ENCODE measurements at places on chromosomes 6 and 20. TPM values are rescaled to one million over a fixed set of nuclear protein-coding genes. Genes with fewer than 3 reads are reported as not detected.

VSX1 gene
- 0.77 TPM for polyA plus RNA-seq

HLA-DOB gene
- 0.38 TPM for polyA plus RNA-seq

TNF gene
- 0.42 TPM for polyA plus RNA-seq

RIPOR3 gene
- 11.3 TPM for polyA plus RNA-seq

DNA sequence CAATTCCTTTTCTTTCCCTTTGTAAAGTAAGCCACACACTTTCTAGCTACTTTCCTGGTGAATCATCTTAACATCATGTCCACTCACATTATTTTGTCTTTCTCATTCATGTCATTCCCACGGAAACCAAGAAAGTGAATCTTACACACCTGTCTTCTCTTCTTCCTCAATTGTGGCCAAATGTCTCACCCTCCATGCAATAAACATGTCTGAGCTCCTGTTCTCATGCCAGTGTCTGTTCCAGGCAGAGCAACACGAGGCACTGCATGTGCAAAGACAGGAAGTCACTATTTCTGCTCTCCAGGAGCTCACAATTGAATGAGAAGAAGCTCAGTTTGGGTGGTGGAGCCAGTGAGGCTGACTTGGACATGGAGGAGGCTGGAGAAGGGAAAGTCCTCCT lies 29.0 kb upstream of the TMEM244 start:
- no peaks in the 10 kb centered on the region for H3K27me3 ChIP-seq
- no peak overlapping the region for H3K27ac ChIP-seq
- no peak for DNase-seq
- H3K4me1 ChIP-seq = no peaks in the 10 kb centered on the region

DNA sequence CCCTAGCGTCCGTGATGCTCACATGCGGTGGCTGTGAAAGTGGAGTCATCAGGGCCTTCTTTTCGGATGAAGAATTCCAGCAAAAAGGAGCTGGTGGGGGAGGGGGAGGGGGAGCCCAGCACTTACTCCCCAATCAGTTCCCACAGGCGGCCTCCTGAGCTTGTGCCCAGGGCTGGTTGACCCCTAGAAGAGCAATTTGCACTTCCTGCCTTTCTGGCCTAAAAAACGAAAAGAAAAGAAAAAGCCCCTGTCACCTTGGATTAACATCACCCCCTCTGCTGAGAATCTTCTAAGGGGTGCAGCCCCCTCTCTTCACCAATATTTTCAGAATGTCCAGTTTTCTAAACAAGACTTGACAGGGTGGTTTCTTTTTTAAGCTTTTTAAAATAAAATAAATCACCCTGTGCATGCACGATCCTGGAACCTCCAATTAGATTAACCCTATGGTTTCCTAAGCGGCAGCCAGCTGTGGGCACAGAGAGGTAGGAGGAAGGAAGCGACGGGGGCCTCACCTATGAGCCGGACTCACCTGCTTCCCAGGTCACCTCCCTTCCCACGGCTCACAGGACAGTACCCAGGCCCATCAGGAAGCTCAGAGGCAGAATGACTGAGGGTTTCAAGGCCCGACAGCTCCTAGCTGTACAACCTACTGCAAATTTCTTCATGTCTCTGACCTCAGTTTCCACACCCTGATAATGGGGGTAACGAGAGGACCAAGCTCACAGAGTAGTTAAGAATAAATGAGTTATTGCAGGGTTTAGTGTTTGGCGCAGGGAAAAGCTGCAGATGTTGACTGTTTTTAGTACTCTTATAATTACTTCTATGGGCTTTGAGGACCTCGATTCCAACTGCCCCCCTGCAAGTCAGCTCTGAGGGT lies 10.5 kb upstream of the TGM2 start:
- no peaks in the 10 kb centered on the region for H3K36me3 ChIP-seq
- no peak for DNase-seq
- H3K27me3 ChIP-seq = no peaks in the 10 kb centered on the region
- H3K4me3 ChIP-seq = no peak overlapping the region

DNA sequence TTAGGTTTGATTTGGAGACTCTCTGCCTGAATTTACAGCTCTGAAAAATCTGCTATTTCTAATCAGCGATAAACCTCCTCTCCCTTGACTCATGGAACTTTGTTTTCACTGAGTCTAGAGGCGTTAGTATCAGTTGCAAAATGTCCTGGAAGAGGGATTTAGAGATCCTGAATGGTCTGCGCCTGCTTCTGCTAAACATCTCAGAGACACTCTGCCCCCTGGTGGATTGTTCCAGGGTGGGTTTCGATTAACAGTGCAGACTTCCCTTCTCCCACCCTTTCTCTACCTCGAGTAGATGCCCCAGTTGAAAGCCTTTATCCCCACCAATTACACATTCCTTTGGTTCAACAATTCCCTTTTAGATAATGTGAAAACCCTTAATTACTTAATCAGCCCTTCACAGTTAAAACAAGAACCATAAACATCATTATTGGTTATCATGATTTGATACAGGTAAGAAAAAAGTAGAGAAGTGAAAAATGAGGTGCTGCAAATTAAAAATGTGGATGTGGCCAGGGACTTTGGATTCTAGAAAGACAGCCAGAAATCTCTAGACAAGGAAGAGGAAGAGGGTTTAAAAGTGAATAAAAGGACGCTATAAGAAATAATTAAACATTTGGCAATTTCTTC lies 5.5 kb downstream of the HTR1B start:
- H3K27ac ChIP-seq = no peak overlapping the region
- H3K27me3 ChIP-seq = peaks cover 11% of the 10 kb centered on the region
- H3K4me1 ChIP-seq = peaks cover 2% of the 10 kb centered on the region

DNA sequence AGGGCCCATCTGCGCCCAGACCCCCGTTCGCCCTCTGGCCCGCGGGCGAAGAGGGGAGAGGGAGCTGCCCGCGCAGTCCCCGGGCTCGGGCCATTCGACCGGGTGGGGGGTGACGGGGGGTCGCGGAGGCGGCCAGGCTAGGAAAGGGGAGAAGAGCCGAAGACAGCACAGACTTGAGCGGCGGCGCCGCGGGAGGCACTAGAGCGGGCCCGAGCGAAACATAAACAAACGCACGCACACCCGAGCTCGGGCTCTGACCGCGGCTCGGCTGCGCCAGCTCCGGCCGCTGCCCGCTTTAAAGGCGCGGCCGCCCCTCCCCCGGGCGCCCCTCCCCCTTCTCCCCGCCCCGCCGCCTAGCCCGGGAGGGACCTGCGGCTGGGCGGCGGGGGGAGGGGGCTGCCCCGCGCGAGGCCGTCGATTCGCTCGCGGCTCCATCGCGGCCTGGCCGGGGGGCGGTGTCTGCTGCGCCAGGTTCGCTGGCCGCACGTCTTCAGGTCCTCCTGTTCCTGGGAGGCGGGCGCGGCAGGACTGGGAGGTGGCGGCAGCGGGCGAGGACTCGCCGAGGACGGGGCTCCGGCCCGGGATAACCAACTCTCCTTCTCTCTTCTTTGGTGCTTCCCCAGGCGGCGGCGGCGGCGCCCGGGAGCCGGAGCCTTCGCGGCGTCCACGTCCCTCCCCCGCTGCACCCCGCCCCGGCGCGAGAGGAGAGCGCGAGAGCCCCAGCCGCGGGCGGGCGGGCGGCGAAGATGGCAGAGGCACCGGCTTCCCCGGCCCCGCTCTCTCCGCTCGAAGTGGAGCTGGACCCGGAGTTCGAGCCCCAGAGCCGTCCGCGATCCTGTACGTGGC lies at the start of gene FOXO3:
TSS of gene FOXO3 (plus strand) at position 455 of the 846 bp plus-strand sequence. CDS start at position 747, 292 bp downstream.
- DNase-seq = peak; percentile 96
- H3K4me3 ChIP-seq = peak within 1 kb of the TSS; percentile 97
- no peaks in the 10 kb centered on the region for H3K27me3 ChIP-seq
- peaks cover 33% of the 10 kb centered on the region for H3K4me1 ChIP-seq

GRCh38 chr20:47319517-47320252 lies 36.8 kb downstream of the ZMYND8 start:
- peak; percentile 55 for DNase-seq
- H3K27me3 ChIP-seq = no peaks in the 10 kb centered on the region
- H3K27ac ChIP-seq = peak overlapping the region; percentile 90
- no peak overlapping the region for H3K4me3 ChIP-seq
- peaks cover 49% of the 10 kb centered on the region for H3K4me1 ChIP-seq

- H3K4me3 ChIP-seq = no peak overlapping the region
- no peak for DNase-seq
- H3K36me3 ChIP-seq = no peaks in the 10 kb centered on the region
- H3K4me1 ChIP-seq = no peaks in the 10 kb centered on the region
Observed at GRCh38 chr20:13111249-13111911, 102.6 kb downstream of the SPTLC3 start.

DNA sequence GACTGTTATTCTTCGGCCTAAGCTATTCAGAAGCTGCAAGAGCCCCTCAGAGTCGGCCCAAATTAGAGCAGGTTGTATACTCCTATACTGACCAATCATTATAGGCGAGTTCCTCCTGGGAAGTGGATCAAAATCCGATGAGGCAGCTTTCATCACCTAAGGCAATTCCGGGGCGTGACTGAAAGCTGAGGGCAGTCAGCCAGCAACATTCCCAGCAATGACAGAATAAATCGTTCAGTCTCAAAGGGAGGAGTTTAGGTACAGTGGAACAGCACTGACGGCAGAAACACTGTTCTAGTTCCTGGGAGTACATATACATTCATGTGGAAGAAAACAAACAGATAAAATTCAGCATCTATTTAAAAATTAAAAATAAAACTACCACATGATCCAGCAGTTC lies 10.8 kb downstream of the HLA-DQB2 start:
- H3K4me1 ChIP-seq = no peaks in the 10 kb centered on the region
- peaks cover 3% of the 10 kb centered on the region for H3K27me3 ChIP-seq
- DNase-seq = no peak
- no peaks in the 10 kb centered on the region for H3K36me3 ChIP-seq
- H3K4me3 ChIP-seq = no peak overlapping the region
